NCI-H524 treated with DMSO at 0.1 percent for 48 hours (cell line): ENCODE measurements at places on chromosomes 12 and 14.

GRCh38 chr12:6987956-6988553, 17.3 kb downstream of the EMG1 start:
- no peak for DNase-seq

DNA sequence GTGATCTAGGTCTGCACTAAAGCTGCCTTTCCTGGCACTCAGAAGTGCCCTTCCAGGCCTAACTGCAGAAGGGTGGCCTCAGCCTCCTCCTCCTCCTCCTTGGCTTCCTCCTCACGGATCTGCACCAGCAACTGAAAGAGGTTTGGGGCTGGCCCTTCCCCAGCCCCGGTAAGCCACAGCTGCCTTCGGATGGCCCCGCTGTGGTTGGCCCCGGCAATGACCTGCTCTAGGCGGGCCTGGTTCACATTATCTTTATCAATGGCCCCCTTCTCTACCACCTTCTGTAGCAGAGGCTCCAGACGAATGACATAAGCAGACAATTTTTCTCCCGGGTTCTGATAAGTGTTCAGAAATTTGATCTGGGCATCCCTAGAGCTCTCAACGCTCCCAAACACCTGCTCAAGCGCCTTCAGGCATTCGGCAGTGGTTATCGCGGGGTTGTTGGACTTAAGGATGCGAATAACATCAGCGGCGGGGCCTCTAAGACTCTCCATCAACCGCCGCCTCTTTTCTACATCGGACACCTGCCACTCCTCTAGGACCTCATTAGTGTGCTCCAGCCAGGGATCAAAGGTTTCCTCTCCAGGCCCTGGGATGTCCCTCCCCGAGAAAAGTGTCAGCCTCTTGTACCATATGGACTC, 1.5 kb downstream of the PNMA1 start:
- peak; percentile 97 for DNase-seq

DNA sequence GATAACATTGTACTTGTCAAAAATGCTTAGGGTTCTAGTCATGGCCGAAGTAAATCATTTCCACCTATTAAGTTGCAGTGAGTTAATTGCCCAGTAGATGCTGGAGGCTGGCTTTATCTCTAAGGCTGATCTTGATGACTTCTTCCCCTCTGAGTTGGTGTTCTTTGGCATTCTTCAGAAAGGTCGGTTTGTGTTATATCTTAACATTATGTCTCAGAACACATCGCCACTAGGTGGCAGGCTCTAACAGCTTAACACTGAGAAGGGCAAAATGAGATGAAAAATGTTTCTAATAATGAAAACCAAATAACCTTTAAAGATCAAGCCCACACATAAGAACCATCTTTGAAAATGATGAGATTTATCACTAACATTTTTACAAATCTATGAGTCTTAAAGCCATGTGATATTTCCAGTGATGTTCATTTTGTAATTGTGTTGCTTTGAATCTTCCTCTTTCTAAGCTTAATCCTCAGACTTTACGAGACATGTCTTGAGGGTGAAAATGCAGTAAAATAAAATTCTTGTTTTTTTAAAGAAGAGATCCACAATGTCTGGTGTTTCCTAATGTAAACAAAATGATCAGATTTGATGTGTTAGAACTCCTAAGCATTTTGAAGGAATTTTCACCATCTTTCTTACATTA, 28.6 kb downstream of the SUDS3 start:
- no peak for DNase-seq

DNA sequence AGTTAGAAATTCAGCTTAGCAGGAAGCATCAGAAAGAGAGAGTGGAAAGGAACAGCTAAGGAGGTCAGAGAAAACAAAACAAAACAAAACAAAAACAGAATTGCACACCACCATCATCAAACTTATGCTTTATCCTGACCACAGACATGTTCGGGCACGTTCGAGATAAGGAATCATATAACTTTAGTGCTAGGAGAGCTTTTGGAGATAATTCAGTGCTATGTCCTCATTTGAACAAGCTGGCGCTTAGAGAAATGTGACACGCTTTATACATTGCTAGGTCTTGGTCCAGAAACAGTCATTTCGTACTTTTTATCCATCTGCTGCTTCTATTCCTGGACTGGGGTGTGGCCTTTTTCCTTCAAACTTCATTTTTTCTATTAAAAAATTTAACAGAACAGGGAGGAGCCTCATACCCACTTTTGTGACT, 213.1 kb downstream of the PTPRO start:
- no peak for DNase-seq

DNA sequence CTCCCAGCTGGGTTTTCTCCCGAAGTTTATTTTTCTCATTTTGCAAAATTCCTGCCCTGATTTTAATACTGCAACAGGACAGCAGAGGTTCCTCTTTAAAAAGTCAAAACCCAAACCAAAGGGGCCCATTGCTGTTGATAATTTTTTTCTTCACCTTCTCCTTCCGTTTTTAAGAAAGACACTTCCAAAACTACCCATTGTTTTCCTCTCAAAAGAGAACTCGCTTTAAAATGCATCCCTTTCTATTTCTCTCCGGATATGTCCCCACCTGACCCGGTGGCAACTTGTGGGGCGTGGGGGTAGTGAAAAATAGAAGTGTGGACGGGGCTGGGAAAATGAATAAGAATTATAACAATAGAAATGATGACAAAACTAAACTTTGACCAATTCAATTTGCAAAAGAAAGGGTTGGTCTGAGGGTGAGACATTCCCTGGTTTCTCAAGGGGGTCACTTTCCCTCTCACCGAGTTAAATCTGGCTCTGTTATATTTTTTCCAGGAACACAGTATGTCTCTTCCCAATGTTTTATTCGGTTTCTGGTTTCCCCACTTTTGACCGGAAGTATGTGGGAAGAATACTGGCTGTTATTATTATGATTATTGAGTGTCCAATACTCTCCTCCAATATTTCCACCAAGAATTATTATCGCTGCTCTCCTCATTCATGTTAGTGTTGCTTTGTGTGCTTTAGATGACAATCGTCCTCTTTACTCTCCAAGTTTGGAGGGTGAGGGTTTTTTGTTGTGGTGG, 4.1 kb upstream of the TBX5 start:
- no peak for DNase-seq

- DNase-seq: no peak
These were observed 20.9 kb downstream of the COX16 start for GRCh38 chr14:70338550-70338949.

GRCh38 chr12:29710104-29710503, 73.6 kb downstream of the TMTC1 start:
- no peak for DNase-seq

DNA sequence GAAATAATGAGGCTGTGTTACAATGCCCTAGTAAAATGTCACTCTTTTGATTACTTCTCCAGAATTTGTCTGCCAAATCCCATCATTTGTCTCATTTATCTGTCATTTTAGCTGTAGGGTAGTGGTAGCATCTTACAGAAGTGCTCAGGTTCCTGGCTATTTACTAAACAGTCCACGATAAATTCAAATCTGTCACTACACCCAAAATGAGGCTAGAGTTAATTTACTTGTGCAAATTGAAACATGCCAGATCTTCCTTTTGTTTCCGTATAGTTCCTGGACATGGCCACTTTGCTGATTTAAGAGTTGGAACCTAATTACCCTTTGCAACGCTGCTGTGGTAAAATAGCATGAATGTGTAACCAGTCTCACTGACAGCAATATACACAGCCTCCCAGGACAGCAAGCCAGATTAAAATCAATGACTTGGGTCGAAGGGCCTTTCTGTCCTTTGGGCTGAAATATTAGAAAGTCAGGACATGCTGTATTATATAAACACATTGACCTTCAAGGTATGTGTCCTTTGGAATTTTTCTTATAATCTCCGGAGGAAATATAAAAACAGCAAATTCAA, 485.4 kb downstream of the MDGA2 start:
- no peak for DNase-seq

DNA sequence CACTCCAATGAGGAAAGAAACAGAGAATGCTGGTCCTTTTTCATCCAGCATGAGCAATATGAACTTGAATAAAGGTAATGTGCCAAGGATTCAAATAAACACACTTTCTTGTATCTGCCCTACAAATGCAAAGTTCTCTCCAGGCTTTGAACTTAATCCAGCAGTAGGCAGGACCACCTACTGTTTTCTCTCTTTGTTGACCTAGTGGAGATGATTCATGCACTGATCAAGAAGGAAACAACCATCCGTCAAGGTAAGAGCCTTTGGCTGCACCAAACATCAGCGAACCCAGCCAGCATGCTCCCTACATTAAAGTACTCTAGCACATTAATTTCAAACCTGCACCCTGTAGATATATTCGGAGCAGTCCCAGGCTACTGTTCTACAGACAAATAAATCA, 489.3 kb downstream of the GALC start:
- DNase-seq: no peak

DNA sequence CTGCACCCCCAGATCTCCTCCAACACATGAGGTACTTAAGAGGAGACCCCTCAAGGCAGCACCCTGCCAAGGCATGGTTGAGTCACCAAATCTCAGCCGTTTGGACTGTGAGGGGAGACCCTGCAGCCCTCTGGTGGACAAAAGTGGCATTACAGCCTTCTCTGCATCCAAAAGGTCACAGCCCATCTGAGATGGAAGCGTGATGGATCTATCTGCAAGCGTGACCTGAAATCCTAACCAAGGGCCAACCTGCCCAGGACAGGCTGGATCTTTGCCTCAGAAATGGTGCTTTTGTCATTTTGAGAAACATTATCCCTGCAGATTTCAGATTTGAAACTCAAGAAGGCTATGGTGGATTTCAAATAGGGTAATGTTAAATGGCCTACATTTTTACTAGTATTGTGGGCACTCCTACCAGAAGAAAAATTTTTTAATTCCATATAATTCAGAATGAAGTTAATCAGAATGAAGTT, 23.7 kb upstream of the DHRS4 start:
- no peak for DNase-seq

DNA sequence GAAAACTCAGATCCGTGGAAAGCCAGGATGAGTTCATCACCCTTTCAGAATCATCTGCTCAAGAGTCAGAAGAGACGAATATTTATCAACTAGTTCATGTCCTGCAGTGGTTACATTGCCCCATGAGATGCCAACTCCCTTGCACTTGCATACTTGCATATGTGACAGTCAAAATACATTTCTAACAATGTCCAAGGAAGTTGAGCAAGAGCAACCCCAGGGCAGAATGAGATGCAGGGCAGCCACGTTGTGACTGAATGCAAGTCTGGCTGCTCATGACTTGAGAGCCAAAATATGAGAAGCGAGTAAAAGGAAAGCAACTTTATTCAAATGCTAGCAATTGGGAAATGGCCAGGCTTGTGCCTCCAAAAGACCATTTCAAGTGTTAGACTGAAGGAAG, 23.6 kb upstream of the UTP20 start:
- no peak for DNase-seq

GRCh38 chr14:21860172-21860571, 186.6 kb upstream of the OR4E1 start:
- DNase-seq: no peak

DNA sequence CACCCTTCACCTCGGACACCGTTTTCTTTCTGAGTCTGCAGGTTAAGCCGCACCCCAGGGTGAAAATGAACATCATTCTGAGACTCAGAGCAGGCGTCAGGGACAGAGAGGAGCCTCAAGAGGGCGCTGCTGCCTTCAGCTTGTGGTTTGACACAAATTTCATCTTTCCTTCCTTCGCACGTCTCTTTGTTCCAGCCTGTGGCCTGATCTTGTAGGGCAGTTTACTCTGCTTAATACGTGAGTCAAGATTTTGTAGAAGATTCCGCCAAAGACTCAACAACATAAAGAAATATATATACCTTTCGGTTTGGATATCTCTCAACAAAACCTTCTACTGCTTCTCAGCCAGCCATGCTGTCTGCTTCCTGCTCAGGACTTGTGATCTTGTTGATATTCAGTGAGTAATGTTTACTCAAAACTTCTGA, 329.3 kb upstream of the OR4E1 start:
- DNase-seq: no peak

- DNase-seq: peak; percentile 53
These were observed 268.0 kb downstream of the BTG1 start for GRCh38 chr12:91877456-91878235.

DNA sequence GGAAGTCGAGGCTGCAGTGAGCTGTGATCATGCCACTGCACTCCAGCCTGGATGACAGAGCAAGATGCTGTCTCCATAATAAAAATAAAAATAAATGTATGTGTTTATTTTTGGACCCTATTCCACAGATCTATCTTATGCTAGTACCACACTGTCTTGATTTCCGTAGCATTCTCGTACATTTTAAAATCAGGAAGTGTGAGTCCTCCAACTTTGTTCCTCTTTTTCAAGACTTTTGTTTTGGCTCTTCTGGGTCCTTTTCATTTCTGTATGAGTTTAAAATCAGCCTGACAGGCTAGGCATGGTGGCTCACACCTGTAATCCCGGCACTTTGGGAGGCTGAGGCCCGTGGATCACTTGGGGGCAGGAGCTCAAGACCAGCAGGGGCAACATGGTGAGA, 25.8 kb downstream of the DAO start:
- no peak for DNase-seq

DNA sequence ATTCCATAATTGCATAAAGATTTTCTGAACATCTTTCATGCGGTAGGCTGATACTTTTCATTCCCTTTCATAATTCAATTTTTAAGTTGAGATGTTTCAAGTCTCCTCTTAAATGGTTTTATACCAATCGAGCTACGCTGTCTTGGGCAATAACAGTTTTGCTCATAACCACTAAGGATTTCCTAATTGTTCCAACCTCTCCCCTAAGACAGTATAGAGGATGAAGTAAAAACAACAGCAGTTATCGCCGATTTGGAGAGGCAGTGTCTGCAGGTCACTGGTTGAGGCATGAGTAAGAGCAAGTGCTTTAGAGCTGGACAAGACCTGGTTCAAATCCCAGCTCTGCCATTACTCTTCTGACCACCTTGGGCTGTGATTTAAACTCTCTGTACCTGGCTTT, 6.9 kb upstream of the MED13L start:
- DNase-seq: no peak

GRCh38 chr14:50342221-50343078, 30.3 kb downstream of the DMAC2L start:
- peak; percentile 88 for DNase-seq

- DNase-seq: no peak
These were observed 6.8 kb downstream of the ART4 start for GRCh38 chr12:14836336-14837210.

GRCh38 chr14:24690492-24690891, 56.5 kb upstream of the GZMB start:
- DNase-seq: peak; percentile 21

- DNase-seq: peak; percentile 17
These were observed 124.1 kb upstream of the E2F7 start for GRCh38 chr12:77189458-77189857.

DNA sequence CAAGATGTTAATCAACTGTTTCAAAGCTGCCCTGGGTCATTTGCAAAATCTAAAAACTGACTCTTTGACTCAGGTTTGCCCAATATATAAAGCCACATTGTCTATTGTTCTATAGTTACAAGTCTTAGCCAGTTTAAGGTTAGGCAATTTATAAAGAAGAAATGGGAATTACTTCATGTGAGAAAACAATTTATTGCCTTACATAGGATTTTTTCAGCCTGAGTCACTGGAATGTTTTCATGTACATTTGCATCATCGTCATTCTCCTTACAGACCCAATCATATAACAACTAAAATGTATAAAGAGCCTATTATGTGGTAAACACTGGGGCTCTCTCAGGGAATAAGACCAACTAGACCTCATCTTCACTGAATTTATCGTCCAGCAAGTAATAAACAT, 100.3 kb upstream of the PLEKHG7 start:
- no peak for DNase-seq

- no peak for DNase-seq
These were observed 13.7 kb downstream of the DPF3 start for GRCh38 chr14:72880164-72880563.

GRCh38 chr12:2183556-2184541, 131.1 kb downstream of the CACNA1C start:
- no peak for DNase-seq
